MG63 (cell line): ENCODE measurements at places on chromosomes 4 and X.
A peak's percentile ranks its signal among the peaks of the same experiment; 100 is the strongest.

- no peak for DNase-seq
Observed at GRCh38 chr4:152981278-152981677, 45.2 kb downstream of the FHDC1 start.

- no peak for DNase-seq
Observed at GRCh38 chr4:1243451-1244080, 5.4 kb downstream of the CTBP1 start.

DNA sequence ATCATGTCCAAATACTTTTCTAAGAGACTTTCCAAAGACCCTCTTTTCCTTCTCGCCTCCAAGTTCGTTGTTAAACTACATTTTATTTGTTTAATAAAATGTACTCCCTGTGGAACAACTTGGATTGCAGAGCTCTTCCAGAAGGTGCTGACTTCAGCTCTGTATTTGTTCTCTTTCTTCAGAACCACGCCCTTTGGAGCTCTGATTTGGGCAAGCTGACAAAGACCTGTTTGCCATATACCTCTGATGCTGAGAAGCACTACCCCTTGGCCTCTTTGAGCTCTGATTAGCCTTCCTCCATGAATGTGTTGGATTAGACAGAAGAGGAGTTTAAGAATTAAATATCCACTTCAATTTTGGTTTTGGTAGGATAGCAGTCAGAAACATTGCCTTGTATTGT lies 815.1 kb upstream of the POU3F4 start:
- no peak for DNase-seq

DNA sequence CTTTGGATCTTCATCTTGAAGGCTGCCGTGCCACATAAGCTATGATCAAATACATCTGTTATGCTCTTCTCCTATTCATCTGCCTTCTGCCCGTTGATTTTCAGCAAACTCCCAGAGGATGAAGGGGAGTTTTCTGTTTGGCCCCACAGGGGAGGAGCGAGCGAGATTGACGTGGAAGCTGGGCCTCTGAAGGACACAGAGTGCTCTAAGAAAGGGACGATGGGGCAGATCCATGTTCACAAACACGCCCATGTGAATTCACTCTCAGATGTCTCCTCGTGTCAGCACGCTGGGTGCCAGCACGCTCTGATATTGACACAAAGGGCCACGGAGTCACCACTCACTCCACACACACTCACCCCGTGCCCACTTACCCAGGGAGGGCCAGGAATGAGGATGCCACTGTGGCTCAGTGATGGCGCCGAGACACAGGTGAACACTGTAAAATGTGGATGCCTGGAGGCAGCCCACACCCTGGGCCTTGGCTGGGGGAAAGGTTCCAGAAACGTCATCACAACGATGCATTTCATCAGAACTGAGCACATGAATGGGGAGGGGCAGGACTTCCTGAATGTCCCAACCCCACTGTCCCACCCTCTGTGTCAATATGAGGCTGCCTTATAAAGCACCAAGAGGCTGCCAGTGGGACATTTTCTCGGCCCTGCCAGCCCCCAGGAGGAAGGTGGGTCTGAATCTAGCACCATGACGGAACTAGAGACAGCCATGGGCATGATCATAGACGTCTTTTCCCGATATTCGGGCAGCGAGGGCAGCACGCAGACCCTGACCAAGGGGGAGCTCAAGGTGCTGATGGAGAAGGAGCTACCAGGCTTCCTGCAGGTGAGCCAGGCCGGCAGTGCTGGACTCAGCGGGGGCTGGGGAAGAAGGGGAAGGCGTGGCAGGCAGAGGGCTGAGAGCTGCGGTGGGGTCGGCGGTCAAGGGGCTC lies at the start of gene S100P:
S100P (plus strand) TSS at position 648 of the 946 bp plus-strand sequence; CDS start at position 703, 55 bp downstream.
- no peak for DNase-seq

DNA sequence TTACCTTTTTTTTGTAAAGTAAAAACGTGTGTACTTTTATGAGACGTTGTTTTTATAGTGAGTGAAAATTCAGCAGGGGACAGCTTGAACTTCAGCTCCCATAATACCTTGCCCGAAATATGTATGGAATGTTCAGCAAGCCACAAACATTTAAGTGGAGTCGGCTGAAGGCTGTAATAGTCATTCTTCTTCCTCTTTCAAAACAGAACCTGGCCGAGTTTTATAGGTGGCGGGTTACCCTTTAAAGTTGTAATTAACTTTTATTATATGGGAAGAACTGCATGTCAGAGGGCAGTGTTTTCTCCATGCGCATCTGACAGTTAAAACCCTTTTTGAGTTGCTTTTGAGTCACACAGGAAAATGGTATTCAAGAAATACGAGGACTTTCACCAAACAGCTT lies 50.7 kb downstream of the CLDN34 start:
- DNase-seq: peak; percentile 20

GRCh38 chr4:1445716-1446445 lies 39.6 kb upstream of the NKX1-1 start:
- no peak for DNase-seq

GRCh38 chr4:122150931-122151330 lies 1.2 kb upstream of the BLTP1 start:
- no peak for DNase-seq

GRCh38 chr4:183397741-183398297 lies 46.6 kb upstream of the CDKN2AIP start:
- DNase-seq: no peak

GRCh38 chrX:6708676-6709380 lies 173.9 kb upstream of the VCX3A start:
- no peak for DNase-seq

DNA sequence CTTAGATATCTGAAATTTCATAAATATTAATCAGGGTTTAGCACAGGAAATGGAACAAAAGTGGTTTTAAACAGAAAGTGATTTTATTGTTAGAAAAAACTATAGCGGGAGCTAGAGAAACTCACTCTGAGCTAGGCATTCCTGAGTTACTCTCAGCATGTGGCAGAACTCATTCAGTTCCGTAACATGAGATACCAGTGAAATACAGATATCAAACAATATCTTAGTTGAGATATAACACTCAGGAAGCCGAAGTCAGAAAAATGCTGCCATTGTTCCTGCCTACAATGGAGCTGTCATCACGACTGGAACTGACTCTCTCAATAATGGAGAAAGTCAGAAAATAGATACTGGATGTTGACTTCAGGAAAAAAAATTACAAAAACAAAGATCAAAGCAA lies 1428.7 kb downstream of the PCDH18 start:
- no peak for DNase-seq

- no peak for DNase-seq
Observed at GRCh38 chr4:152458801-152459302, 77.0 kb downstream of the FBXW7 start.

DNA sequence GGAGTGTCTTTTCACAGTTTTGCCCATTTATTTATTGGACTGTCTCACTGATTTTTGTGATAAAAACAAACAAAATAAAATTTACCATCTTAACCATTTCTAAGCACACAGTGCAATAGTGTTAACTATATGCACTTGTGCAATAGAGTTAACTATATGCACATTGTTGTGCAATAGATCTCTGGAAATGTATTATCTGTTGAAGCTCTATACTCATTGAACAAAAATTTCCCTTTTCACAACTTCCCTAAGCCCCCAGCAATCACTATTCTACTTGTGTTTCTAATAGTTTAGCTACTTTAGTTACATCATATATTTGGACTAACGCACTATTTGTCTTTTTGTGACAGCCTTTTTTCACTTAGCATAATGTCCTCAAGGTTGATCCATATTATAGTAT lies 59.7 kb upstream of the BEX4 start:
- DNase-seq: no peak

DNA sequence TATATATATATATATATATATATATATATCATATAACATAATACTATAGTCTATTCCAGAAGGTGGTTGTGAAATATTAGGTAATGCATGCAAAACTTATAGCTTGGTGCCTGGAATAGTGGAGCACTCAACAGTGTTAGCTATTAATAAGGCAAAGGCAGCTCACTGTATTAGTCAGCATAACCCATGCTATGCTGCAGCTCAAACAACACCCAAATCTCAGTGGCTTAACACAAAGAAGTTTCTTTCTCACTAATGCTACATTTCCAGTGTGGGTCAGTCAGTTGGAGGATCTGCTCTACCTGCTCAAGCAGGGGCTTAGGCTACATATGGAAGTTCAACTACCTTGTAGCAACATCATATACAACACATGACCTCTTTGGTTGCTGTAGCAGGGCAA lies 5.2 kb upstream of the RPGR start:
- DNase-seq: no peak

DNA sequence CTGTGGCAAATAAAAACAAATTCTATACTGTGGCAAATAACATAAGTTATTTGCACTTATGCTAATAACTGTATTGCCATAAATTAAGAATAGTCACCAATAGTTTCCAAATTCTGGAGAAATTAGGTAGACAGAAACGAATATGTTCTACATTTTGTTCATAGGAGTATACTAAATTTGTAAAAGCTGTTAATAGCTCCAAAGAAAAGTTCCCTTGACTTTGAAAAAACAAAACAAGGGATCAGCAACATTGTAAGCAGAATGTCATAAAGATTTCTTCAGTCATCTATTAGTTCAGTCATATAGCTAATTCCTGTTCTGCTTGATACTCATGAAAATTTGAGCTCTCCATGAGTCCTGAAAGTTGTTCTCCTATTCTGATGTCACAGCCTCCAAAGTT lies 1472.8 kb downstream of the C4orf33 start:
- DNase-seq: no peak

GRCh38 chrX:104913348-104913747 lies 307.1 kb downstream of the TEX13A start:
- no peak for DNase-seq

- DNase-seq: no peak
Observed at GRCh38 chr4:69658133-69658532, 5.1 kb upstream of the UGT2A1 start.

- DNase-seq: no peak
Observed at GRCh38 chr4:169124661-169125060, 114.6 kb upstream of the CBR4 start.

- DNase-seq: no peak
Observed at GRCh38 chr4:137602436-137602835, 70.1 kb upstream of the PCDH18 start.

- DNase-seq: peak; percentile 56
Observed at GRCh38 chrX:45850775-45851433, 650.2 kb upstream of the DIPK2B start.

DNA sequence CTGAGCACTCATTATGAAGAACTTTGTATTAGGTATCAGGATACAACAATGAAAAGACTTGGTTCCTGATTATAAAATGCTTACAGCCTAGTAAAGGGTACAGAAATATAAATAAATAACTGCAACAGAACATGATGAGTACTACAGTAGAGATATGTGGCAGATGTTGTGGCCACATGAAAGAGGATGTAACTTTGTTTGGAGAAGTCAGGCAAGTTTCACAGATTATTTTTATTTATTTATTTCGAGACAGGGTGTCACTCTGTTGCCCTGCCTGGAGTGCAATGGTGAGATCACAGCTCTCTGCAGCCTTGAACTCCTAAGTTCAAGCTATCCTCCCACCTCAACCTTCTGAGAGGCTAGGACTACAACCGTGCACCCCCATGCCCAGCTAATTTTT lies 15.8 kb upstream of the UBE2K start:
- DNase-seq: no peak

- DNase-seq: no peak
Observed at GRCh38 chr4:164952551-164952950, 24.9 kb downstream of the TRIM61 start.

DNA sequence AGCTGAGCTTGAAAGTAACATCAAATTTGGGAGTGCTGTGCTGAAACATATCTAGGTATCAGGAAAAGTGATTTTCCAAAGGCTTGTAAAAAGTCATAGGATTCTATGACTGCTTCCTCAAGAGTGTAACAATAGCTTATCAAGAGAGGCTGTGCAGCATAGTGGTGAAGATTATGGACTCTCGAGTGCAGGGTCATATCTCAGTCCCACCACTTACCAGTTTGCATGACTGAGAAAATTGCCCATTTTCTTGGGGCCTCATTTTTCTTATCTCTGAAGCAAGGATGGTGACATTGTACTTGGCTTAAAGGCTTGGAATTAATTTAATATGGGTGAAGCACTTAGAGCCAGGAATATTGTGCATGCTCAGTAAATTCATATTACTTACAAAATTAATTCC lies 57.2 kb downstream of the AFF1 start:
- DNase-seq: no peak

GRCh38 chrX:41906515-41907187 lies 16.7 kb downstream of the CASK start:
- DNase-seq: no peak

- DNase-seq: no peak
Observed at GRCh38 chr4:136831553-136831952, 700.7 kb downstream of the PCDH18 start.

GRCh38 chrX:40552768-40553167 lies 28.0 kb upstream of the ATP6AP2 start:
- no peak for DNase-seq
